Posterior cingulate gyrus (tissue), 11 donors: ENCODE measurements at places on chromosomes 1 and 21.

- no peak for DNase-seq
Measured at GRCh38 chr21:43287795-43288755, 119.3 kb downstream of the CRYAA start.

DNA sequence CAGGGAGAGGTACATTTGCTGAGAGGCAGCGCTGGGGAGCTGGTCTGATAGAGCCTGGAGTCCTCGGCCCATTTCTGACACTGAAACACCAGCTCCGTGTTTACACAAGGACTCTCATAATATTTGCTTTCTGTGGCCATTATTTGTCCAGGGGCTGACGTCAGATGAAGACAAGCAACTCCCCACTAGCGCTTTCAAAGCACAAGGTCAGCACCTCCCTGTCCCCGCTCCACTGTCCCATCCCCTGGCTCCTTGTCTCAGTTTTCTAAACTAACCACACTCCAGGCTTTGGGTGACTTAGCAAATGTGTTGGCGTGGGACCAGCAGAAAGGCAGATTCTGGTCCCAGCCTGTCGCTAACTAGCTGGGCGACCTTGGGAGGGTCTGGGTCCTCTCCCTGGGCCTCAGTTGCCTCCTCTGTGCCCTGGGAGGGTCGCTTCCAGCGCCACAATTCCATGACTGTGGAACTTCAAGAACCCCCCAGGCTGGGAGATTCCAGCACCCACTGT lies 37.4 kb upstream of the ZBTB40 start:
- no peak for DNase-seq

- no peak for DNase-seq
Measured at GRCh38 chr1:118188411-118188810, 3.4 kb upstream of the SPAG17 start.

- DNase-seq = no peak
Measured at GRCh38 chr1:244164511-244164890, 113.4 kb downstream of the ZBTB18 start.

- DNase-seq = no peak
Measured at GRCh38 chr1:154769193-154769895, 100.7 kb downstream of the KCNN3 start.

- peak; percentile 43 for DNase-seq
Measured at GRCh38 chr1:223750730-223751570, 38.6 kb downstream of the CAPN2 start.

DNA sequence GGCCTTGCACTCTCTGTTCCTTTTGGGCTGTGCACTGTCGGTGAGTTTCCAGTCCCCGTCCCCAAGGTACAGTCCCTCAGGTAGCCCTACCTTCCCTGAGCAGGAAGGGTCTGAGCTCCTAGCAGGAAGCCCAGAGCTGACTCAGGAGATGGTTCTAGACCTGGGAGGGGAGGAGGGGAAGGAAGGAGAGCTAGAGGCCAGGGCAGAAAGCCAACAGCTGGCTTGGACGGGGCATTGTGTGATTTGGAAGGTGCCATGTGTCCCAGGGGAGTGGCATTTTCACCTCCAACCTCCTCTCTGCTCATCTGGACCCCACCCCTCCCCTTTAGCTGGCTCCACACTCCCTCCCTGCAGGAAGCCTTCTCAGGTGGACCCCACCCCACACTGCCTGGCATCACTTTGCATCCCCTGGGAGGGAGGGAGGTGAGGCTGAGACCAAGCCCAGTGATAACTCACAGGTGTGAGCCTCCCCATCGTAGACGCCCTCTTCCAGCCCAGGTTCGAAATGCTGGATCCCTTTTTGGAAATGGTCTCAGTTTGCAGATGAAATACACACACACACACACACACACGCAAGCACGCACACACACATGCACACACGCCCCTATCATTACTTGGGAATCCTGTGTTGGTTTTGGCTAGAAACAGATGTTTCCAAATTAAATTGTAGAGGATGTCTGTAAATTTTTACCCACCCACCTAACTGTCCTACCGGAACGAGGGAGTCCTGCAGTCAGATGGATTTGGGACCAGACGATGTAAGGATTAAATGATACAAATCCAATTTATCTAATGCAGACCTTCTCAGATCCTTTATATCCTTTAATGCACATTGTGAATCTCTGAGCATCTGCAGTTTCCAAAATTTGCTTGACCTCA lies 19.7 kb upstream of the IFNLR1 start:
- DNase-seq = no peak

- no peak for DNase-seq
Measured at GRCh38 chr1:43221797-43222196, 48.0 kb upstream of the TMEM125 start.

- DNase-seq = peak; percentile 53
Measured at GRCh38 chr1:91282695-91283420, 121.8 kb downstream of the HFM1 start.

DNA sequence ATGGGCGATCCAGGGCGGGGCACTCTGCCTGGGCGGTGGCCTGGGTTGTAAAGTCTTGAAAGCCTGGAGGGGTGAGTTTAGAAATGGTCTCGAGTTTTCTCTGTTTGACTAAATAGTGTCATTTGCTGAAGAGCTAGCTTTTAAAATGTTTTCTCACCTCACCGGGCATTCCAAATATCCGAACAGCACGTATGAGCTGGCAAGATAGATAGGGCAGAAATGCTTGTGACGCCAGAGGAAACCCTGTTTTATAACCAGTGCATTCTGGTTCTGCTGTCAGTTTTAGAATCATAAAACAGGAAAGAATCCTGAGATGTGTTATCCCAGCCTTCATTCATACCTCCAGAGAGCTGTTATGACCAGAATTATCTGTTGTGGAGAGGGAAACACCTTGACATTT lies 725 bp downstream of the RTCA start:
- DNase-seq = no peak

DNA sequence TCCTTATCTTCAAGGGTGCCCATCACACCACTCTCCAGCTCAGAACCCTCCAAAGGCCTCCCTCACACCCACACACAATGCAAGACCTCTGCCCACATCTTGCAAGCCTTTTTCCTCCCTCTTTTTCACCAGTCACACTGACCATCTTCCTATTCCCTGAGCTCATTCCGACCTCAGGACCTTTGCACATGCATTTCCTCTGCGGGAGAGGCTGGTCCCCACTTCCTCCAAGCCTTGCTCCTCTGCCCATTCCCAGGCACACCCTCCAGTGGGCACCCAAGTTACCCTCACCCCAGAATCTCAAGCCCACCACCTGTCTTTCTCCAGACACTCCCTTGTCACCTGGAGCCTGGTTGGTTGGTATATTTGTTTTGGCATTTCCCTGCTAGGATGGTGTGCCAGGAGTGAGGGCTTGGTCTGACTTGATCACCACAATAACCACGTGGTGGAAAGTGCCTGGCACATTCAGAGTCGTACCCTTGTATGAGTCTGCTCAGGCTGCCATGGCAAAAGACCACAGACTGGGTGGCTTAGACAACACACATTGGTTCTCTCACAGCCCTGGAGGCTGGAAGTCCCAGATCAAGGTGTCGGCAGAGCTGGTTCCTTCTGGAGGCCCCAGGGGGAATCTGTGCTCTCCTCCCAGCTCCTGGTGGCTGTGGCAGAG lies 13.2 kb downstream of the MX2 start:
- DNase-seq = no peak

DNA sequence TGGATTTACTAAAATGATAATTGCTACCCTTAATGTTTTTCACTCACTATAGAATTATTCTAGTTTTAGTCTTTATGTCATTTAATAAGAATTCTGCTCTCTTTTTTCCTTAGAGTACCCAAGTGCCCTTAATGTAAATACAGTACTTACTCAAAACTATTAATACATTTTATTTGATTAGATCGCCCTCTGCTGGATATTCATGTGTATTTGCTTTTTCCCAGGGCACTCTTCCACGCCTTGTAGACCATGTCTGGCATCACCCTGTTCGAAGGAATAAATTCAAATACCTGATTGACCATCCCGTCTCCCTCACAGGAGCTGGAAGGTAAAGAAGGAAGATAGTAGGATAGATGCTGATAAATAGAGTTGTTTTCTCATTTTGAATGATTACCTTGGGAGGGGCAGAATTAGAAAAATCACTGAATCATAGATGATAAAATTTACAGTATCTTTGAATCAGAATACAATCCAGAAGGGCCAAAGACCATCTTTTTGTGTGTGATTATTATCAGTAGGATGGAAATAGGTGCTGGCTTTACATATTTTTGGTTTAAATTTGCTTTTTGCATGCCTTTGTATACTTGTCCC lies 4.1 kb downstream of the AXDND1 start:
- peak; percentile 69 for DNase-seq

GRCh38 chr1:19028110-19028509 lies 71.6 kb upstream of the IFFO2 start:
- DNase-seq = peak; percentile 21

GRCh38 chr1:8075511-8076051 lies 49.5 kb upstream of the ERRFI1 start:
- DNase-seq = no peak

GRCh38 chr1:77280962-77281361 lies 857 bp upstream of the AK5 start:
- DNase-seq = no peak

GRCh38 chr1:217929213-217929885 lies 298.2 kb downstream of the SPATA17 start:
- DNase-seq = no peak

GRCh38 chr1:77845951-77846350 lies 42.5 kb upstream of the NEXN start:
- no peak for DNase-seq

GRCh38 chr1:21607549-21608529 lies 61.3 kb downstream of the RAP1GAP start:
- no peak for DNase-seq

GRCh38 chr1:5973771-5974170 lies 18.5 kb downstream of the NPHP4 start:
- peak; percentile 73 for DNase-seq

DNA sequence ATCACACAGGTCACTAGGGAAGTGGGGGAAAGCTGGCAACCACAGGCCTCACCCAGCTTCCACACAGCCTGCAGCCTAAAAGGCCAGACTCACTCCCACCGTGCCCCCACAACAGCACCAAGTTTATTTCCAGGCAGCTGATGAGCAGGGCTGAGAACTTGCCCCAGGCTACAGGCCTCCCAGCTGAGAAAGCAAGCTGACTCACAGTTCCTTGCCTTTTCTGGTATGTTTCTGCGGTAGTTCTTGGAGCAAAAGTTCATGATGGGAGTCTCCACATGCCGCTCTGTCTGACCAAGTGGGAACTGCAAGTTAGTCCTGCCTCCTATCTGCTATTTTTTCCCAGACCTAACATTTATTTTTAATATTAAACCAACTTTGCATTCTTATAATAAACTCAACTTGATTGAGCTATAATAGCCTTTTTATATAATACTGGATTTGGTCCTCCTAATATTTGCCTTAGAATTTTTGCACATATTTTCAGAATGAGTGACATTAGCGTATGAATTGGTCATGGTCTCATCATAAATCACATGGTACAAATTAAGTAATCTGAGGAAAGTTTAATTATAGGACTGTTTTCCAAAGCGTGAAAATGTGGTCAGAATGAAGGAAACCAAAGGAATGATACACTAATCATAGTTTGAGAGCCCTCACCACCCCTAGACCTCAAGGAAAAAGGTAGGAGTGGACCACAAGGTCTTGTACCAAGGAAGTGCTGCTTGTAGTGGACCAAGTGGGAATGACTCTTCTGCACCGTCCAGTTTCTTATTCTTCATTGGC lies 30.7 kb downstream of the RPAP2 start:
- no peak for DNase-seq

GRCh38 chr21:43369124-43369523 lies 57.8 kb downstream of the SIK1 start:
- DNase-seq = peak; percentile 64

- no peak for DNase-seq
Measured at GRCh38 chr1:27406362-27406680, 13.9 kb downstream of the GPR3 start.

GRCh38 chr1:243455760-243456651 lies 200.2 kb downstream of the SDCCAG8 start:
- DNase-seq = no peak

GRCh38 chr1:4612991-4613390 lies 41.4 kb upstream of the AJAP1 start:
- DNase-seq = no peak

DNA sequence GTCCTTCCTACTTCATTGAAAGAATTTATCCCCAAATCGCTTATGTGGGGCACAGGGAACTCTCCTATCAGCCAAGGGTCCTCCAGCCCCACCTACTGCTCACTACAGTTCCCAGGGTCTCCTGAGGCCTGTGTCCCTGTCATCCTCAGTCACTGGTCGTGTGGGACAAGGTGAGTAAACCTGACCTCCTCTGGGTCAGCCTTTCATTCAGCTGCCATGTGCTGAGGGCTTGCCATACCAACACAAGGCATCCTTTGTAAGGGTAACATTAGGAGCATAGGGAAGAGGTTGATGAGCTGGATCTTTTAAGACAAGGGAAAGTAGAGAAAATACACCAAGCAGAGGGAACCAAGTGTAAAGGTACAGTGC lies 11.2 kb upstream of the SNAPIN start:
- DNase-seq = no peak

- no peak for DNase-seq
Measured at GRCh38 chr1:30545365-30545764, 178.0 kb downstream of the MATN1 start.

DNA sequence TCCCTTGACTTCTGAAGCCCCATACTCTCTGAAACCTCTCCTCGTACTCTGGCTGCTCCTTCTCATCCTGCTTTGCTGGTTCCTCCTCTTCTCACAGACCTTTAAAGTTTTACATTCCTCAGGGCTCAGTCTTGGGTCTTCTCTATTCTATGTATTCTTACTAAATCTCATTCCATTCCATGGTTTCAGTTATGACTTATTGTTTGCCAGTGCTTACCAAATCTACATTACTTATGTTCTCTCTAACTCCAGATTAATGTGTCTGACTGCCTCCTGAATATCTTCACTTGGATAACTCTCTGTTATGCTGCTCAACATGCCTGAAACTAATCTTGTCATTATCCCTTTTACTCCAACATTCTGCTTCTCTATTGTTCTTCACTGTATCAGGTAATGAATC lies 5.4 kb upstream of the SLC35D1 start:
- DNase-seq = no peak
